Stimulated activated CD4-positive, alpha-beta T cell treated with anti-CD3 and anti-CD28 coated beads, Interleukin-1b, Interleukin-23, amount 100 ng/mL, for 48 hours (primary cell): ENCODE measurements at places on chromosomes 6 and 20.
A peak's percentile ranks its signal among the peaks of the same experiment; 100 is the strongest.

- DNase-seq: no peak
These were observed 46.0 kb downstream of the ABHD12 start for GRCh38 chr20:25344634-25345033.

GRCh38 chr6:100506651-100507050 lies 41.9 kb upstream of the SIM1 start:
- no peak for DNase-seq

DNA sequence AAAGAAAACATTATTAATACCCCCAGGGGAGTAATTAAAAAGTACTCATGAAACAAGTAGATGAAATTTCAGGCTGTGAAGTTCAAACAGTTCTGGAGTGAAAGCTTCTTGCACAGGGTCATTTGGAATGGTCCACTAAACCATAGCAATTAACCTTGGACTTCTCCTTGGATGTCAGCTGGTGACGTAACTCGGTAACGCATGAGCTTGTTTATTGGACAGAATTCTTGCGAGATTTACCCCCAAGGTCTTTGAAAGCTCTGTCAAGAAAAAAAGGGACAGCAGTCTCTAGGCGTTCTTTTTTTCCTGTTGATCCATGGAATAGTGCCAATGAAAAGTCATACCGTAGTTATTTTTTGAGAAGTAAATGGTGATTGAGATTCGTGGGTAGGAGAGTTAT lies 2.2 kb downstream of the CD83 start:
- no peak for DNase-seq

- no peak for DNase-seq
These were observed 4.3 kb downstream of the ZBTB9 start for GRCh38 chr6:33458676-33459075.

DNA sequence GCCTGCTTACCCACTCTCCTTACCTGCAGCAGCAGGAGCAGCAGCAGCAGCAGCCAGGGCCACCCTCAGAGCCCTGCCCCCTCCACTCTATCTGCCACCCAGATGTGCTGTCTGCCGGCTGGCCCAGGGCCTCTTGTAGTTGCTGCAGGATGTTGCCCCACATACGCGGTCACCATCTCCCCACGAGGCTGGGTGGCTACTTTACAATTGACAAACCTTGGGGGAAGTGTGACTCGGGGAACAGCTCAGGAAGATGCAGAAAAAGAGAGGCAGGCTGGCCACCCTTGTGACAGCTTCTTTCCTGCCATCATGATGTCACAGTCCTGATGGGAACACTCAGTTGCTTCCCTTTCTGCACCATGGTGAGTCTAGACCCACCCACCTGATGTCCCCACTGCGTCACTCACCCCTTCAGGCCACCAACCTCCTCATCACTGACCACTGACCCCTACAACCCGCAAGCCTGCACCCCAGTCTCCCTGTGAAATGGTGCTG lies 14.5 kb downstream of the TREM1 start:
- no peak for DNase-seq

GRCh38 chr6:40308533-40309306 lies 278.4 kb downstream of the LRFN2 start:
- peak; percentile 42 for DNase-seq

GRCh38 chr6:77466451-77467437 lies 3.5 kb upstream of the HTR1B start:
- DNase-seq: no peak

GRCh38 chr6:35486005-35486925 lies 10.6 kb downstream of the TEAD3 start:
- DNase-seq: no peak

GRCh38 chr6:25601800-25602673 lies 50.0 kb upstream of the SCGN start:
- no peak for DNase-seq

GRCh38 chr6:135231469-135231844 lies 50.3 kb downstream of the MYB start:
- peak; percentile 49 for DNase-seq

- DNase-seq: no peak
These were observed 36.0 kb downstream of the E2F3 start for GRCh38 chr6:20437639-20438038.

- no peak for DNase-seq
These were observed 73.2 kb downstream of the QRSL1 start for GRCh38 chr6:106702451-106703110.

- DNase-seq: no peak
These were observed 440.4 kb downstream of the COL12A1 start for GRCh38 chr6:74765486-74765885.

GRCh38 chr20:38043512-38044300 lies 10.2 kb downstream of the RPRD1B start:
- peak; percentile 42 for DNase-seq

DNA sequence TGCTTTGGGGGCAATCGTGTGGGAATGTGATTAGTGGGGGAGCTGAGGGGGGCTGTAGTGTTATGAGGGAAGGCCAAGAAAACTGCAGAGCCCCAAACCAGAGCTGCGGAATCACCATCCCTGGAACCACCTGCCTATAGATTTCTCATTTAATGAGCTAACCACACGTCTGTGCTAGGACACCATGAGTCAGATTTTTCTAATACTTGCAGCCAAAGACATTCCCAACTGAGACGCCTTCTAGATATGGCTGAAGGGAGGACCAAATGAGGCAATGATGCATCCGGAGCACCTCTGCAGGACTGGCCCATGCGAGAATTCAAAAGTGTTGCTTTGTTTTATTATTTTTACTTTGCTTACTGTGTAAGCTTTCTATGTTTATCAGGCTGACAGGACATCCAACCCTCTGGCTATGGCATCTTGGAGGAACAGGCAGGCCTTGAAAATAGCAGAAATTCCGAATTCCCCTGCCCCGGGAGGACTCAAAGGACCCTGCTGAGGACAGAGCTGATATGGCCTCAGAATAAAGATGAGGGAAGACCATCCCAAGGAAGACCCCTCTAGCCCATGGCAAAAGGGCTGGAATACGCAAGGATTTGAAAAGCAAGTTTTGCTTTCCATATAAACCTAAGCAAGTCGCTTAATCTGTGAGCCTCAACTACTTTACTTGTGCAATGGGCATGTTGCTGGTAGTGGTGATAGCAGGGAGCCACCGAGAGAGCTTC lies 3.1 kb upstream of the PTGIS start:
- DNase-seq: no peak

DNA sequence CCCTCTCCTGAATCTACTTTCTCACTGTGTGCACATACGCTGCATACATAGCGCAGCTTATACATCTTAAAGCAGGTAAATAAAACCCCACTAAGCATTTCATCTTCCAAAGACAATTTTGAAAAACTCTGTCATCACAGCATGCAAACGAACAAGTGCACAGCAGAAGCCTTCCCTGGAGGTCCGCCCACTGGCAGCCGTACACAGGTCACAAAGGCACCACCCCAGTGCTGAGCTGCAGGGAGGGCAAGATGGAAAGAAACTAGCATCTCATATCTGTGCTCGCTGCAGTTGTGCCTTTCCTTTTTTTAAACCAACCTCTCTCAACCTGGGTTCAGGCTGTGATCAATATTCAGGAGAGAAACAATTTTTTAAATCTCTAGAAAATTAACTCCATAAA lies 73.3 kb downstream of the HUS1B start:
- no peak for DNase-seq

GRCh38 chr6:17318435-17319165 lies 37.4 kb downstream of the RBM24 start:
- DNase-seq: no peak

DNA sequence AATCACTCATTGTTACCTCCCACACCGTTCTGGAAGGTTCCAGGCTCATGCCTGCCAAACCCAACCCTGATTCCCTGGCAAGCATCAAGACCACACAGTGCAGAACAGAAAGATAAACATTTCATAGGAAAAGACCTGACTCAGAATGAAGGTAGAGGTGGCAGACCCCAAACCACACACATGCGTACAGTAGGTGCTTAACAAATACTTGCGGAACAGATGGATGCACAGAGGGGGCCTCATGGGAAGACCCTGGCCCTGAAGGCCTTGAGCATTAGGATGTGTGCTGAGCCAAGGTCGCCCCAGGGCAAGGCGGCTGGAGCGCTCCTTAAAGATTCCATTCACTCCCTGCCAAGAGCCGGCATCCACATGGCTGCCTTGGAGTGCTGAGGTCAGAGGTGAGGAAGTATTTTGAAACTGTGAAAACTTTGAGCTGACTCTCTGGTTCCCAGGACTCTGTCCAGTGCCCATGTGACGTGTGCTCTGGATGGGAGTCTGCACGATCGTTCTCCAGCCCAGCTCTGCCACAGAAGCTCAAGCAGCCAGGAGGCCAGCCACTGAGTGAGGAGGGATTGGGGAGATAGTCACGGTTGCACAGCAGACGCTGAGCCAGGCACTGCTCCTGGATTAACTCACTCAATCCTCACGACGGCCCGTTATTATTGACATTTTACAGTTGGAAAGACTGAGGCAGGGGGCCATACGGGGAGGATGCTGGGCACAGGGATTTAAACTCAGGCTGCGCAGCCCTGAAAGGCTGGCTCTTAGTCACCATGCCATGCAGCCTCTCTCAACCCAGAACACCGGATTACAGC lies 65.5 kb upstream of the AFDN start:
- DNase-seq: no peak

DNA sequence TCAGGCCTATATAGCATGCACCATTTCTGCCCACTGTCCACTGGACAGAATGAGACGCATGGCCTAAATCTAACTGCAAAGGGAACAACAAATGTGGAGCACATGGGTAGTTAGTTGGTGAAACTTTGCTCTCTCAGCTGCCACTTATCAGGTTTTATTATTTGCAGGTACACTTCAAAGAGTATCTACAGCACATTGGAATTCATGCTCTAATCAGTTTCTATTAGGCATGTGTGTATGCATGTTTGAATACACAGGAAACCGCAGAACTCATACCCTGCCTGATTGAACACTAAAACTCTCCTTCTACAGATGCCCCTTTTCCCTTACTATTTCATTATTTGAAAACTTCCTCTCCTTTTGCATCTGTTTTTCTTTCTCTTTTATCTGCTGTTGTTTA lies 97.4 kb upstream of the HSF2 start:
- no peak for DNase-seq

GRCh38 chr6:116764629-116764960 lies 924 bp downstream of the FAM162B start:
- no peak for DNase-seq

DNA sequence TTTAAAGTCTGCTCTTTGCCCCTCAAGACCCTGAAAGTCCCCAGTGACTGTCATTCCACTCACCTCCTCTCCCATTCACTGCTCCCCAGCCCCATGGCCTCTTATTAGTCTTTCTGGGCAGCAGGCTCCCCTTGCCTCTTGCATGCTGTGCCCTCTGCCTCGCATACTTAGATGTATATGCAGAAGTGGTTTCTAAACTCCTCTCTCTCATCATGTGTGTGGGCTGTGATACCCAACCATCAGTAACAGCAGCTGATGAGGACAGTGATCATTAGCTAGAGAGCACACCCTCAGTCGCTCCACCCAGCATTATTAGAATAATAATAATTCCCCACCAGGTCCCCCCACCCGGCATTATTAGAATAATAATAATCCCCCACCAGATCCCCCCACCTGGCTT lies 14.5 kb downstream of the PKIG start:
- no peak for DNase-seq

DNA sequence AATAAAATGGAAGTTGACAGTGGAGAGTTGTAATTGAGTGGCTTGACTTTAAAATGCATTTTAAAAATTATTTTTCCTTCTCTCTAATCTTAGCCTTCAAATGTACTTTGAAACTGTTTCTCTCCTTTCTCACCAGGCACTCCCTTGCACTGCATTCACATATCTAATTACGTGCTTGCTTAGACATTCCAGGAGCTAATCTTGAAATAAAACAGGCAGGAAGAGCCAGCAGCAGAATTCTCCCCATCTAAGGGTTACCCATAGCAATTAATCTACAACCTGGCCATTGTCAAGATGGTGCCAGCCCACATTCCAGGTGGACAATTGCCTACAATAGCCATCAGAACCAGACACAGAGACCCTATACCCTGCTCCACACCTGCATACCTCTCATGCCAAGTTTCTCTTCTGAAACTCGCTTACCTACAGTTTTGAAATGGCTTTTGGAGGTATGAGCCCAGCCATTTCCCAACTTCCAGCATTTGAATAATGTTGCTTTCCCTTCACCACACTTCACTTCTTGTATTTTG lies 167.6 kb upstream of the GJE1 start:
- DNase-seq: no peak

- DNase-seq: no peak
These were observed 67.3 kb downstream of the TRAM2 start for GRCh38 chr6:52509281-52510212.

GRCh38 chr20:10466325-10466724 lies 31.2 kb downstream of the SLX4IP start:
- no peak for DNase-seq

DNA sequence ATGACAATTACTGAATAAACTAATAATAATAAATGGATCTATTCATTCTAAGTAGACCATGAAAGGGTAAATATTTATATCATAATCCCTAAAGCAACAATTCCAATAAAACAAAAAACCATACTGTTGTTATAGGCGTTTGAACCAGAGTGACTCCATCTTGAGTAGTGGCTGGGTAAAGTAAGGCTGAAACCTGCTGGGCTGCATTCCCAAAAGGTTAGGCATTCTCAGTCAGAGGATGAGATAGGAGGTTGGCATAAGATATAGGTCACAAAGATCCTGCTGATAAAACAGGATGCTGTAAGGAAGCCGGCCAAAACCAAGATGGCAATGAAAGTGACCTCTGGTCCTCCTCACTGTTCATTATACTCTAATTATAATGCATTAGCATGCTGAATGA lies 8.3 kb downstream of the OR2H1 start:
- DNase-seq: no peak

DNA sequence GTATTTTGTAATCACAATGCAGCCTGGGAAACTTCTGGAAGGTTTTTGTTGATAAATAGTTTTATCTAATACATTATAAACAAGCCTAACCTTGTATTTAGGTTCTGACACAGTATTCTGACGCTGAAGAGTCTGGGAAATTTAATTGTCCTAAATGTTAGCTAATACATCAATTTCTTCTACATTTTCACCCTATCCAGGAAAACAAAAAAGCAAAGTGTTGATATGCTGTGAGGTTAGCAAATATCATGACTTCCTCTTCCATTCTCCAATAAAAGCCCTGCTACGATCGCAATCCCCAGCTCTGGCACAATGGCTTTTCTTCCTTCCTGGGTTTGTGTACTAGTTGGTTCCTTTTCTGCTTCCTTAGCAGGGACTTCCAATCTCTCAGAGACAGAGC lies at the start of gene C6orf58:
C6orf58 (plus strand) TSS at position 301 of the 400 bp plus-strand sequence; CDS start at position 313, 12 bp downstream.
- no peak for DNase-seq

DNA sequence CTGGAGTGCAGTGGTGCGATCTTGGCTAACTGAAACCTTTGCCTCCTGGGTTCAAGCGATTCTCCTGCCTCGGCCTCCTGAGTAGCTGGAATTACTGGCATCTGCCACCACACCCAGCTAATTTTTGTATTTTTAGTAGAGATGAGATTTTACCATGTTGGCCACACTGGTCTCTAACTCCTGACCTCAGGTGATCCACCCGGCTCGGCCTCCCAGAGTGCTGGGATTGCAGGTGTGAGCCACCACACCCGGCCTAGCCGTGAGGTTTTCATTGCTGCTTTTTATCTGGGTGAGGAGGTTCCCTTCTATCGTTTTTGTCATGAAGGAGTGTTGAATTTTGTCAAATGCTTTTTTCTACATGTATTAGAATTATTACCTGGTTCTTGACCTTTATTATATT lies 23.9 kb downstream of the SRC start:
- no peak for DNase-seq
